ENCODE measurements at places on chromosomes 5 and 9.

GRCh38 chr9:92715488-92716231 is 45.7 kb upstream of the IPPK start:
- DNase-seq = no peak

DNA sequence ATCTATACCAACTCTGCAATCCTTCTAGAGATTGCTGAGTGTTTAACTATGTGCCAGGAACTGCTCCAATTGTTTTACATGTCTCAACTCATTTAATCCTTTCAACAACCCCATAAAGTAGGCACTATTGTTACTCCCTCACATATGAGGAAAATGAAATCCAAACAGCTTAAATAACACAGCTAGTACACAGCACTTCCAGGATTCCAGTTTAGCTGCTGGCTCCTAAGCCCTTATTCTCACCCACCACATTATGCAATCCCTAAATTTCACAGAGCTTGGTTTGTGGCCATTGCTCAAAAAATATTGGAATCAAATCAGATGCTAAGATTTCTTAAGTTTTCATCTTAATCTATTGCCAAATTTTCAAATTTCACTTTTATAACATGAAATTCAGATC is 84.9 kb downstream of the PRELID2 start:
- no peak for DNase-seq

DNA sequence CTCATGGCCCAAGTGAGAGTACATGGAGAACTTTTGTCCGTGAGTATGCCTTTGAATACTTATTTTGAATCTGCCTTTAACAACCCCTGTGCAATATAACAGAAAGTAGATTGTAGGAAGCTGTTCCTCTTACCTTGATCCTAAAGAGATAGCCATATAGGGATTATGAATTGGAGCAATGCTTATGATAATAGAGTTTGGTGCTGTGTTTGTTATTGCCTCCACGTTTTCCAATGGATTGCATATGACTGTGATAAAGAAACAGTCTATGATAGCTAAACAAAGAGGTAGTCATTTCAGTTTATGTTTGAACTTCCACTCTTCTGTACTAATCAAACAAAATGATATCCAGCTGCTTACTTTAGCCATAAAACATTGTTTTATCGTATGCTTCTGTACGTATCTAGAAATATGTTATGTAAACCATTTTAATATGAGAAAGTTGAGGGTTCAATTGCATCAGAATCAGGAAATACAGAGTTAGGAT is 199.6 kb upstream of the RGMB start:
- DNase-seq = no peak

- DNase-seq = no peak
These were observed 176.7 kb upstream of the PPP2R2B start for GRCh38 chr5:147055089-147055826.

DNA sequence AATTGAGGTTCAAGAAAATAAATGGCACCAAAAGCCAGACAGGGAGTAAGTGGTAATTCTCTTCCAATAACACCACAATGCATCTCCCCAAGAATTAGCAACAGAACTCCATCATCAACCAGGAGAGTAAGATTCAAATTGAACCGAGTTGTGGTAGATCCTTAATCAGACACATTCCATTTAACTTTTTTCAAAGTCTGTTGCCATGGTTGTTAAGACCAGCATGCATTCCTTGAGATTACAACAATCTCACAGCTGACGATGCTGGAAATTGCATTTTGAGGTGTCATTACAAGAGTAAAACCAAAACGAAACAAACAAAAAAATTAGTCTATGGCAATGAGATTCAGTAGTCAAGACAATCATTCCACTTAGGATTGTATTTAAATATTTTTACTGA is 78.9 kb upstream of the ZNF462 start:
- no peak for DNase-seq

DNA sequence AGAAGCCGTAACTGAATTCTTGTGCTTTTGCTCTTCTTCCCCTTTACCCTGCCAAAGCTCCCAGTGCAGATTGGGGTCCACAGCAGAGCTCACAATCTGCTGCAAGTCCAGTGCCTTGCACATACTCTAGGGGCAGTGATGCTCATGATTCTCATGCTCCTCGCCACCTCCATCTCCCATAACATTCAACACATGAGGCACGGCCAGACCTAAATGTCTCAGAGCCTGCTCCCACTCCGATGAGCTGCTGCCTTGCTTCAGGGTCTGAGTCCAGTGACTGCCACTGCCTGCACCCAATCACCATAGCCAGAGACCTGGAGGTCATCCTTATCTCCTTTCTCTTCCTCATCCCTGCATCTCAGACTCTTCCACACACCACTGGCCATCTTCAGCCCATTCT is 10.5 kb downstream of the CSF1R start:
- DNase-seq = no peak

- DNase-seq = no peak
These were observed 15.8 kb downstream of the UBE2QL1 start for GRCh38 chr5:6464441-6464840.

GRCh38 chr9:81416476-81417298 is 272.7 kb downstream of the TLE1 start:
- no peak for DNase-seq
